D721Med (cell line): ENCODE measurements at places on chromosomes 5 and 9.

- no peak for DNase-seq
Observed at GRCh38 chr9:122370303-122370702, 521 bp upstream of the PTGS1 start.

GRCh38 chr5:175118700-175119309 is 325.2 kb downstream of the DRD1 start:
- no peak for DNase-seq

- no peak for DNase-seq
Observed at GRCh38 chr9:91496351-91496750, 72.7 kb upstream of the NFIL3 start.

DNA sequence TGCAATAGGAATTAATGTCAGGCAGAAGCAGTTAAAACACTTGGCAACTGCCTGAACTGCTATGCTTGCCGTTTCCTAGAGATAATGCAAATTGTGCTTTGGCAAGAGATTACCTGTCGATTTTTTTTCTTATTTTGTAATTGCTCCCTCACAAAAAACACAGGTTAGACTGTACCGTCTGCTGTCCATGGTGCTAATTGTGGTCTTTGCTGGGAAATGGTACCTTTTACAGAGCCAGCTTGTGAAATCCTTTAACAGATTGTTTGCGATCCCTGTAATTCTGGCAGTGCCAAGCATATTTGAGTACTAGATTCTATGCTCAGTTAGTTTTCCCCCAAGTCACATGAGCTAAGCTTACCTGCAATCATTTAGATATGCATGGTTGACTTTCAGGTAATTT is 2125.8 kb upstream of the WWC1 start:
- DNase-seq: no peak

DNA sequence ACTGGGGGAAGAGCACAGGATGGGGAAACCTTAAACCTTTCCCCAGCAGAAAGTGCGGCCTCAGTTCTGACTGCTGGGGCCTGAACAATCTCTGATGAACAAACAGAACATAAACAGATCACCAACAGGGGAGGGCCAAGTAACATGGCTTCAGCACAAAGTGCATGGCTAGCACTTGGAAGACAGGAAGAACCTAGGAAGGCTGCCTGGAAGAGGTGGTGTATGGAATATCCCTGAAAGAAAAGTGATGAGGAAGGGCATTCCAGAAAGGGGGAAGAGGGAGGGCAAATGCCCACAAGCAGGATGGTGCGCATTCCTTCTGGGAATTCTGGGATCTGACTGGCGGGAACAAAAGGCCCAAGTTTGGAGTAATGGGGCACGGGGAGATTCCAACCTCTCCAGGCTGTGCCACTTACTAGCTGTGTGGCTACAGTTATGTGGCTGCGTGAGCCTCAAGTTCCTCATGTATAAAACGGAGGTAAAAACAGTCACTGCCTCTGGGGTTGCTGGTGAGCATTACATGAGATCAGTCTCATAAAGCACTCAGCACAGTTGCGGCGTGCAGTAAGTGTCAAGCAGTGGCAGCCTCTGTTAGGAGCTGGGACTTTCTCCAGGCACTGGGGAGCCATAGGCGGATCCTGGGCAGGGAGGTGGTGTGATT is 1.6 kb downstream of the PDGFRB start:
- no peak for DNase-seq

- DNase-seq: no peak
Observed at GRCh38 chr5:33892620-33893137, 889 bp upstream of the ADAMTS12 start.

- no peak for DNase-seq
Observed at GRCh38 chr9:108643731-108644510, 211.9 kb downstream of the ACTL7B start.

DNA sequence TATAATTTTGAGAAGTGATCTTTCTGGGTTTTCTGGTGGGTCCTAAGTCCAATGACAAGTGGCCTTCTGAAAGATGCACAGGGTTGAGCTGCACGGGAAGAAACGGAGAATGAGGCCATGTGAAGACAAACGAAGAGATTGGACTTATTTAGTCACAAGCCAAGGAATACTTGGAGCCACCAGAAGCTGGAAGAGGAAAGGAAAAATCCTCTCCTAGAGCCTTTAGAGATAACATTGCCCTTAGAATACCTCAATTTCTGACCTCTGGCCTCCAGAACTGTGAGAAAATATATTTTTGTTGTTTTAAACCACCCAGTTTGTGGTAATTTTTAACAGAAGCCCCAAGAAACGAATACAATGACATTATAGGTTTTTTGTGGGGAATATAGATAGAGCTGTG is 360.5 kb upstream of the TARS1 start:
- DNase-seq: no peak
